ENCODE measurements at places on chromosomes 2 and 18.

- DNase-seq: peak; percentile 11
These were observed 110.2 kb downstream of the MDH1 start for GRCh38 chr2:63698786-63699548.

DNA sequence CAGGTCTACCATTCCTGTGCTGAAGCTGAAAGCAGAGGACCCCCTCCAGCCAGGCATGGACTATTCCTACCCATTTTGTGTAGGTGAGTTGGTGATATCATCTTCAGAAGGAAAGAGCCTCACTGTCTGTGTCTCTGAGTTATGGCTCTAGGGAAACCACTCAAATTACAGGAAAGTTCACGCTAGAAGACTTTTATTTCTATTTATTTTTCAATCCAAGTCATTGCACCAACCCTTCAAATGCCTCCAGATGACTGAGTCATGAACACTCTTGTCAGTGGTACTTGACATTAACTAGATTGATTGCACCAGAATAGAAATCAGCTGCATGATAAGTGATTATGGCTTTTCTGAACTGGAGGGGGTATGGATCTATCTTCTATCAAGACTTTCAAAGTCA is 338.4 kb downstream of the MBD2 start:
- no peak for DNase-seq

DNA sequence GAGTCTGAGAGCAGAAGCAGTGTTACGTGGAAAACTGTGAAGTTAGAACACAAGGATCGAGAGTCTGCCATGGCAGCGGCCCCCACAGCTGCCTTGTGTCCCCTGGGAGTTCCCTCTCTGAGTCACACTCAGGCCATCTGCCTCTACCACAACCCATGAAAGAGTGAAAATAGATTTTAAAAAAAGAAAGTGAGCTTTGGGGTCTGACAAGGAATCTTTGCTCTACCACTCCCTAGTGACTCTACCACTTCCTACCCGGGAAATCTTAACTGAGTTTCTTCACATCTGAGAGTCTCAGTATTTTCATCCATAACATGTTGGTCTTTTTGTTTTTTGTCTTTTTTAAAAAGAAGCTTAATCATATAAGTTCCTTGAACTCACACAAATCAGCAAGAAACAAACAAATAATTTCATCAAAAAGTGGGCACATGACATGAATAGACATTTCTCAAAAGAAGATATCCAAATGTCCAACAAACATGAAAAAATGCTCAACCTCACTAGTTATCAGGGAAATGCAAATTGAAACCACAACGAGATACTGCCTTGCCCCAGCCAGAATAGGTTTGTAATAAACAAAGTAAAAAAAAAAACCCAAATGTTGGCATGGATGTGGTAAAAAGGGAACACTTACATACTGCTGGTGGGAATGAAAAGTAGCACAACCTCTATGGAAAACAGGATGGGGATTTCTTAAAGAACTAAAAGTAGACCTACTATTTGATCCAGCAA is 2.4 kb upstream of the MSGN1 start:
- DNase-seq: no peak

- DNase-seq: no peak
These were observed 242.1 kb upstream of the RGPD4 start for GRCh38 chr2:107584577-107584976.

- DNase-seq: no peak
These were observed 104.8 kb downstream of the NBAS start for GRCh38 chr2:15456352-15456751.

GRCh38 chr2:25838152-25838756 is 40.0 kb downstream of the ASXL2 start:
- DNase-seq: no peak

Data from GF-D8 (cell line).